ENCODE measurements at places on chromosomes 5 and 9.

DNA sequence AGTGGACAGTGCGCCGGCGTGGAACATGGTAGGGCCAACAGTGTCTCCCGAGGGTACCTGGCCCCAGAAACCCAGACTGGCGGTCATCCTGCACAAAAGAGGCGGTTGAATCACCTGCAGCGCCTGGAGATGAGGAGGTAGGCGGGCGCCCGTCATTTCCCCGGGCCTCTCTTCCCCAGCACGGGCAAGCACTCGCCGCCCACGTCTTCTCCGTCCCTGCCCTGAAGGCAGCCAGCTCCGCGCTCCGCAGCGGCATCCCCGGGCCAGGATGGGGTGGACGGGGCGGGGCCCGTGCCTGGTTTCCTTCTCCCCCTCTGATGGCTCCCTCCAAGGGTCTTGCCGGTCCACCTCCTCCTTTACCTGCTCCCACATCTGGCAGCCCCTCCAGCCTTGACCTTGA is 27.1 kb upstream of the N4BP3 start:
- DNase-seq: no peak

DNA sequence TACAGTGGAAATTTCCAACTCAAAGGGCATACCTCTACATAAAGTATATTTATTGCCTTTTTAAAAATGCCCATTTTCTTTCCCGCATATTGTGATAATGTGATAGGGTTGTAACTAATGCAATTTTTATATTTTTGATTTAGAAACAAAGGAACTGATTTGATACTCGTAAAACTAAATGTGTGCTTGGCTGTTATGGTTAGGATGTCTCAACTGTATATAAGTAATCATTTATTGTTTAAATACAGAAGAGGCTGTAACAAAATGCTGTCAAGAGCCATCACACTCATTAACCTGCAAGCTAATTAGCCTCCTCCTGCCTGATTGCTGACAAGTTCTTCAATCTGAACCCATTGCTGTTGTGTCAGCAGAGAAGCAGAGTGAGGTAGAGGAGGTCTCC is 149.2 kb downstream of the PBX3 start:
- no peak for DNase-seq

GRCh38 chr5:129241755-129242154 is 147.2 kb downstream of the ISOC1 start:
- DNase-seq: no peak

GRCh38 chr5:139761057-139761450 is 34.6 kb upstream of the PSD2 start:
- DNase-seq: no peak

GRCh38 chr5:89064054-89064453 is 181.1 kb upstream of the MEF2C start:
- no peak for DNase-seq
